ENCODE measurements at places on chromosomes 12 and 14.

- DNase-seq = no peak
Observed at GRCh38 chr12:29611906-29612305, 114.4 kb upstream of the OVCH1 start.

DNA sequence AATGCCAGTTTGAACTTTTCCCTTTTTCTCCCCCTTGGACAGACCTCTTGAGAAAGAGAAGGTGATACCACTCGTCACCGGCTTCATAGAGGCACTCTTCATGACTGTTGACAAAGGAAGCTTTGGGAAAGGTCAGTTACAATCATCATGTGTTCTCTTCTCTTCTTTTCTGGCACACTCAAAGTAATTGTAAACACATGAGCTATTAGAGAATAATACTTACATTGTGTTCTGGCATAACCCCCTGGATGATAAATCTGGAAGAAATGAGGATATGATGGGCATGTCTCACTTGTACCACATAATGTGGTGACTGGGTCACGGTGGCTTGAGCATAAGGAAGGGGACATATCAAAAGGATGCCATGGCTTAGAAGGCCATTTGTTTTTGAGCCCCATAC is 20.0 kb downstream of the UTP20 start:
- DNase-seq = no peak

DNA sequence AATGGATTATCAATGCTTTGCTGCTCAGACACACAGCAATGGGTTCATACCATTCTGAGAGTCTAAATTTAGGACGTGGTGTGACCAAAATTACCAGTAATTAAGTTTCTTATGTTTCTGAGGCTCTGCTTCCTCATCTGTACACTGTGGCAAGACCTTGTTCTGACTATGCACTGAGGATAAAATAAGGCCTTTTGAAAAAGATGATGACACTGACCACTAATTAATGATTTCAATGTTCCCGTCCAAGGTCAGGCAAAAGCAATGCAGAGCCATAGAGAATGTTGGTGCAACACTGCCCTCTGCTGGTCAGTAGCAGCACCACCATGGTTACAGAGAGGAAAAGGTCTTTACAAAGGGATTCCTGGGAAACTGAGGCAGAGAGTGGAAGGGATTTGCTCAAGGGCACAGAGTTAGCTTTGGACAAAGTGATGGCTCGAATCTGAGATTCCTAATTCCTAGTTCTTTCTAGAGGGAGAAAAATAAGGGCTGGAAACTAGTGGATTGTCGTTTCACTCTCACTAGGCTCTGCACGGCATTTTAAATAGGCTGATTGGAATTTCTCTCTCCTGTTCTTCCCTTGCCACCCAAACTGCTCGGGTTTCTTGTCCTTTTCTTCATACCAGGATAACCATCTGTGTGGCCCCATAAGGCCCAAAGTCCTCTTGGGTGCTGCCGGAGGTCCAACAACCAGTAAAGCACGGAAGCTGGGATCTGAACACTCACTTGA is 22.3 kb upstream of the P2RX7 start:
- peak; percentile 76 for DNase-seq

DNA sequence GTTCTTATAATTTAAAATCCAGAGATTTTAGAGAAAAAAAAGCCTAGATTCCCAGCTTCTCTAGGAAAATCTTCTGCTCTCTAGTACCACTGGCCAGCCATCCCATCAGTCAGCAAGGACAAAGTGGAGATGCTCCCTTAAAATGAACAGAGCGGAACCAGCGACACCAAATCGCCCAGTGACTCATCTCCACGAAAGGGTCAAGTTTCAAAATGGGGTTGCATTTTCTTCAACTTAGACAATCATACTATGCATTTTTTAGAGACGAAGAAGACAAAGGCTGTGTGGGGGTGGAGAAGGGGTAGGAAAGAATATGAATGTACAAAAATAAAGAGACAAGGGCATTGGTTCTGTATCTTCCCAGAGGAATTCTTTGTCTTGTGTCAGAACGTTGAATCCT is 212.0 kb downstream of the SLC15A4 start:
- DNase-seq = no peak

- no peak for DNase-seq
Observed at GRCh38 chr14:105420974-105421674, 1.5 kb downstream of the MTA1 start.

- DNase-seq = no peak
Observed at GRCh38 chr12:55925371-55925770, 2.3 kb downstream of the PYM1 start.

GRCh38 chr12:45235087-45236025 is 19.5 kb downstream of the ANO6 start:
- peak; percentile 37 for DNase-seq

DNA sequence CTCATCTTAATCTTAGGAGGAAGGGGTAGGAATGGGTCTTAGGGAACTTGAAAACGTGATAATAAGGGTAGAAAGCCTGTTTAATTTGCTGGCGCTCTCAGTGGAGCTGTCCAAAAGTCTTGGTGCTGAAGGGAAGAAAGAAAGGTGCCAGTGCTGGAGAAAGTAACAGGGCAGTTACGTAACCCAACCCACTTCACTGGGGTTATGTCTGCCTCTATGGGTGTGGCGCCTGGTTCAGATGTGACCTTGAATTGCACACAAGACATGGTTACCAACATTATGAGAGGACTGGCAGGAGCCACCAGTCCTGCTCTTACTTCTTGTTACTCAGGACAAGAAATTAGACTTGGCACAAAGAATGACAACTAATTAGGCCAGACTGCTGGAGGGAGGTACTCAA is 18.6 kb upstream of the GPATCH2L start:
- DNase-seq = peak; percentile 3

DNA sequence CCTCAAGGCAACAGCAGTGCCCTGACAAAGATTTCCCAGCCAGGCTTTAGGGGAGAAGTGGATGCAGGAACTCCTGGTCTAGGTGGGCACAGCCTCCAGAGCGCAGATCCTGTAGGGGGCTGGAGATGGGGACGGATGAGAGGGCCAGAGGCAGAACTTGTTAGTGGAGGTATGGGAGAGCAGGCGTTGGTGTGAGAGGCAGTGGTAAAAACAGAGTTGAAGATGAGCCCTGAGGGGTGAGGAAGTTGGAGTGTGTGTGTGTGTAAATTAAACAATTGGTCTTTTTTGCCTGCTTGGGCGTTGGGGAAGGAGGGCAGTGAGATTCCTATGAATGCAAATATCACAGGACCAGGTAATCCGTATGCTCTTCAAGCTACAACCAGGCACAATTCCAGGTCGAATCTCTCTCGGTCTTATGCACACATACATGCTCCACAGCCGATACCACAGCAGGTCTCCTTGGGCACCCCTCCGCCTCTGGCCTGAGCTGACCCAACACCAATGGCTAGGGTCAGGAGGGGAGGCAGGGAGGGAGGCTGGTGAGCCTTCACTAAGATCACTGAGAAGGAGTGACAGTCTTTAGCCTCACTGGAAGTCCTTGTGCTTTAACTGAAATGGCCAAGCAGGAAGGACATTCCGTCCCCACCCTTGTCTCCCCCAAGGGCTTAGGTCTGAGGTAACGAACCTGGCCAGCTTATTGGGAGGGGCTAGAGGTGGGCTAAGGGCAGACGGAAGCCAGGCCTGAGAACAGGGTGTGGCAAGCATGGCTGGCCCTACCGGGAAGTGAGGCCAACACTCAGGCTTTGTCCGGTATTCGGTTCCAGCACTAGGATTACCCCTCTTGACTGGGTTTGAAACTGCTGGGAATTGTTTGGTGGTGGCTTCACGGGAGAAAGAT is 1.5 kb upstream of the KRT7 start:
- DNase-seq = no peak
